Activated T-helper 17 cell treated with anti-CD3 and anti-CD28 coated beads, Interleukin-2, amount 50 U/mL, for 72 hours (primary cell): ENCODE measurements at places on chromosomes 11 and 22.

DNA sequence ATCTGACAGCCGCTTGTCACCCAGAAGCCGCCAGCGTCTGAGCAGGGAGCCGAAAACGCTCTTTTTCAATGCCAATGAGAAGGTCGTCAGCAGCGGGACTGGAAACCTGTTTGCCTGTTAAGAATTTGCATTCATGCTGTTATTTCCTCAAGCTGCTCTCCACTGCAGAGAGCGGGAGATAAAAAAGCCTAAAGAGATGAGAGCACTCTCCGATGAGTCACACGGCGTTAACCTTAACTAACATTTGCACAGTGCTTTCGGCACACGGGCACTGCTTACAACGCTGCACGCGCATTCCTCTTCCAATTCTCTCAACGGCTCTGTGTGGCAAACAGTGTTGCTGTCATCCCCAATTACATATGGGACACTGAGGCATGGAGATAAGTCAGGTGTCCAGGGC, 40.0 kb upstream of the RTL6 start:
- peaks cover 39% of the 10 kb centered on the region for H3K27me3 ChIP-seq
- peaks cover 6% of the 10 kb centered on the region for H3K4me1 ChIP-seq
- no peak overlapping the region for H3K27ac ChIP-seq
- H3K4me3 ChIP-seq, result no peak overlapping the region

DNA sequence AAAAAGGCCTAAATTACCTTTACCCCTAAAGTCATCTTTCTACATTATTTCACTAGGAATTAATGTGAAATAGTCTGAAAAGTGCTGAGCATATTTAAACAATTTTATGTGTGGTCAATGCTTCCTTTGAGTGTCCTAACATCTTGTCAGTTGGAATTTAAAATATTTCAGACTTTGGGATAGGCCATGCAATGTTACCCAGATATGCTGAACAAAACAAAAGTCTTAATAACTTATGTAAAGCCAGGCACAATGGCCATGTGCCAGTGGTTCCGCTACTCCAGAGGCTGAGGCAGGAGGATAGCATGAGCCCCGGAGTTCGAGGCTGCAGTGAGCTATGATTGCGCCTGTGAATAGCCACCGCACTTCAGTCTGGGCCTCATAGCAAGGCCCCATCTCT, 137.4 kb downstream of the CADM1 start:
- no peak overlapping the region for H3K4me3 ChIP-seq
- ATAC-seq, result no peak
- H3K4me1 ChIP-seq, result no peaks in the 10 kb centered on the region
- H3K27me3 ChIP-seq, result peaks cover 4% of the 10 kb centered on the region
- no peak overlapping the region for H3K27ac ChIP-seq

DNA sequence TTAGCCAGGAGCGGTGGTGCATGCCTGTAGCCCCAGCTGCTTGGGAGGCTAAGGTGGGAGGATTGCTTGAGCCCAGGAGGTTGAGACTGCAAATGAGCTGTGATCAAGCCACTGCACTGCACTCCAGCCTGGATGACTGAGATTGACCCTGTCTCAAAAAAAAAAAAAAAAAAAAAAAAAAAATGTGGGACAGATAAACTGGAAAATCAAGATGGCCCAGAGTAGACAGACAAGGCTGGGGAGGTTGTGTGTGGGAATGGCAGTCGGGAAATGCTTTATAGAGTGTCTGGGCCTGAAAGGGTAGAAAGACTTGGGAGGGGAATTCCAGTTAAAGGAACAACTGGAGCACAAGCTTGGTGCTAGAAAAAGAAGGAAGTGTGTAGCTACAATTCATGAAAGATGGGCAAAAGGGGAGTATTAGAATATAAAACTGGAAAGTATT, 18.2 kb upstream of the WDR74 start:
- ATAC-seq, result no peak
- peaks cover 50% of the 10 kb centered on the region for H3K36me3 ChIP-seq
- peak overlapping the region; percentile 98 for H3K4me3 ChIP-seq
- no peaks in the 10 kb centered on the region for H3K27me3 ChIP-seq

GRCh38 chr11:15645201-15645600, 530.5 kb downstream of the INSC start:
- no peak overlapping the region for H3K27ac ChIP-seq
- H3K36me3 ChIP-seq, result no peaks in the 10 kb centered on the region
- H3K4me1 ChIP-seq, result no peaks in the 10 kb centered on the region
- ATAC-seq, result no peak
- H3K4me3 ChIP-seq, result no peak overlapping the region
- H3K27me3 ChIP-seq, result peaks cover 11% of the 10 kb centered on the region

DNA sequence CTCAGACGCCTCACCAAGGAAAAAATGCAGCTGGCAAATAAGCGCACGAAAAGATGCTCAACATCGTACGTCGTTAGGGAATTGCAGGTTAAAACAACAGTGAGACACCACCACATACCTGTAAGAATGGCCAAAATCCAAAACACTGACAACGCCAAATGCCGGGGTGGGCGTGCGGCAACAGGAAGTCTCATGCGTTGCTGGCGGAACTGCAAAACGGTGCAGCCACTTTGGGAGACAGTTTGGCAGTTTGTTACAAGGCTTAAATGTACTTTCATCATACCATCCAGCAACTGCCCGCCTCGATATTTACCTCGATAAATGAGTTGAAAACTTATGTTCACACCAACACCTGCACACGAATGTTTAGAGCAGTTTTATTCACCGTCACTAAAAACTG, 7.5 kb upstream of the CTSD start:
- no peaks in the 10 kb centered on the region for H3K36me3 ChIP-seq
- ATAC-seq, result no peak
- no peak overlapping the region for H3K27ac ChIP-seq
- no peak overlapping the region for H3K4me3 ChIP-seq

DNA sequence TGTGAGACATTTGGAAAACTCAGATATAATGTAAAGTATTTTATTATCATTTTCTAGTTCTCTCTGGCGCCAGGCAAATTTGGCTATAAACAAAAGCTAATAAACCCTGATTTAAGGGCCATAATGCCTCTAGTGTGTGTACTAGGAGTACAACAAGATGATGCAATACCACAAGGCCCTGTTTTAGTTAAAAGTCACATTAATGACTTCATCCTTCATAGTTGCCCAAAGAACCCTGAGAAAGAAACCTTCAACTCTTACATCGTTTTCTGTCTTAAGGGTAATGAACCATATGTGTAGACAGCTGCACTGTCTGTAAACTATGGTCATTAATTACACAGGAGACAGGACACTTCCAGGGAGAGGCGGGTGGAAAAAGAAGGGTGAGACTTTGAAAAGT, 538.4 kb downstream of the FAM181B start:
- H3K4me1 ChIP-seq, result no peaks in the 10 kb centered on the region
- H3K27ac ChIP-seq, result no peak overlapping the region
- no peak overlapping the region for H3K4me3 ChIP-seq

GRCh38 chr22:17631076-17631565, 2.6 kb upstream of the ATP6V1E1 start:
- H3K4me1 ChIP-seq, result no peaks in the 10 kb centered on the region
- ATAC-seq, result no peak
- no peak overlapping the region for H3K27ac ChIP-seq
- no peak overlapping the region for H3K4me3 ChIP-seq
- H3K36me3 ChIP-seq, result peaks cover 12% of the 10 kb centered on the region

DNA sequence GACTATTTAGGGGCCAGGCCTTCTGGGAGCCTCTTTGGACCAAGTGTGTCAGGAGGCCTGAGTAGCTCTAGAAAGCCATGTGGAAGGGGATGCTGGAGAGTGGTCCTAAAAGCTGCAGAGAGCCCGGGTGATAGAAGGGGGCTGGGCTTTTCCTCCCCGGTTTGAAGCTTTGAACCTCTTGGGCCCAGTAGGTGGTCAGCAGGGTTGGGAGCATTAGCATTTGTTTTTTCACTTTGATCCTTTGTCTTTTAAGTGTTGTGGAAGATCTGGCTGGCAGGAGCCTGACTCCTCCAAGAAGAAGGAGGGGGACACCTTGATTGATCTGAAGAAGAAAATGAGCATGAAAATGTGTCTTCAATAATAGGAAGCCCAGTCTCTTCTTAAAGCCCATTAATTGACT, 596.6 kb downstream of the INSC start:
- no peak overlapping the region for H3K27ac ChIP-seq
- peaks cover 5% of the 10 kb centered on the region for H3K27me3 ChIP-seq
- H3K4me1 ChIP-seq, result no peaks in the 10 kb centered on the region
- no peaks in the 10 kb centered on the region for H3K36me3 ChIP-seq
- no peak overlapping the region for H3K4me3 ChIP-seq
- no peak for ATAC-seq

GRCh38 chr11:99015634-99016454, 4.9 kb upstream of the CNTN5 start:
- ATAC-seq, result no peak
- H3K27me3 ChIP-seq, result peaks cover 23% of the 10 kb centered on the region
- H3K4me1 ChIP-seq, result no peaks in the 10 kb centered on the region
- no peak overlapping the region for H3K27ac ChIP-seq

GRCh38 chr11:60942970-60943565, 8.9 kb downstream of the SLC15A3 start:
- H3K27me3 ChIP-seq, result peaks cover 3% of the 10 kb centered on the region
- H3K27ac ChIP-seq, result no peak overlapping the region
- H3K4me1 ChIP-seq, result peaks cover 5% of the 10 kb centered on the region
- ATAC-seq, result no peak
- no peaks in the 10 kb centered on the region for H3K36me3 ChIP-seq

DNA sequence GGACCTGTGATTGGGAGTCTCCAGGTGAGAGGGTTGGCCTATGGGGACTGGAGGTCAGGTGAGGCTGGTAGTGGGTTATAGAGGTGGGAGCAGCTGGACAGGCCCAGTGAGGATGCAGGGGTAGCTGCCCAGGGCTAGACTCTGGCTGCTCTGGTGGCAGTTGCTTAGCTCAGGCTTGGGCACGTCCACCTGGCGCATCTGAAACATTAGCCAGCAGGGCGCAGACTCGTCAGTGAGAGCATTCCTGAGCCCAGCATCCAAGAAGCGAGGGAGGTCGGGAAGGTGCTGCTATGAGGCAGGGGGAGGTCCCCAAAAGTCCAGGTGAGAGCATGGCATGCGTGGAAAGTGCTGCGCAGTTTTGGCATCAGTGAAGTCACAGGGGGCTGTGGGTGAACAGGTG, 3.5 kb upstream of the GGT1 start:
- no peaks in the 10 kb centered on the region for H3K27me3 ChIP-seq
- no peaks in the 10 kb centered on the region for H3K36me3 ChIP-seq
- no peak overlapping the region for H3K4me3 ChIP-seq

GRCh38 chr22:46710806-46711205, 27.2 kb downstream of the CERK start:
- no peaks in the 10 kb centered on the region for H3K27me3 ChIP-seq
- ATAC-seq, result peak; percentile 80
- H3K4me3 ChIP-seq, result peak overlapping the region; percentile 40
- H3K36me3 ChIP-seq, result peaks cover 100% of the 10 kb centered on the region
- peaks cover 15% of the 10 kb centered on the region for H3K4me1 ChIP-seq

DNA sequence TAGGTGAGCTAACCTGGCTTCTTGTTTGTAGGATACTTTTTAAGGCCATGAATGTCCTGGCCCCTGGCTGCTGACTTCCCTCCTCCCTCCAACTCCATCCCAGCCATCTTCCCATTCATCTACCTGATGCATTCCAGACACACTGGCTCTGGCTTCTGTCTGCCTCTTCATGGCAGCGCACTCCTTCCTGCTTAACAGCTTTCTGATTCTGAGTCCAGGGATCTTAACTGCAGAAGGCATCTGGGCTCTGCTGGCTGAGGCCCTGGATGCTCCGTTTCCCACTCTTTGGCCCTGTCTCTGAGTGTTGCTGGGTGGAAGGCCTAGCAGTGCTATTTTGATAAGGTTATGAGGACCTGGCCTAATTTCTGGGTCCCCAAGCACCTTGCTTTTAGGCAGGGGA, 1.8 kb upstream of the THY1 start:
- peaks cover 33% of the 10 kb centered on the region for H3K27me3 ChIP-seq
- H3K4me1 ChIP-seq, result peaks cover 12% of the 10 kb centered on the region
- no peak for ATAC-seq
- no peak overlapping the region for H3K27ac ChIP-seq

GRCh38 chr11:1558775-1559110, 13.3 kb downstream of the DUSP8 start:
- no peak overlapping the region for H3K4me3 ChIP-seq
- ATAC-seq, result no peak
- no peak overlapping the region for H3K27ac ChIP-seq
- no peaks in the 10 kb centered on the region for H3K36me3 ChIP-seq
- no peaks in the 10 kb centered on the region for H3K4me1 ChIP-seq

DNA sequence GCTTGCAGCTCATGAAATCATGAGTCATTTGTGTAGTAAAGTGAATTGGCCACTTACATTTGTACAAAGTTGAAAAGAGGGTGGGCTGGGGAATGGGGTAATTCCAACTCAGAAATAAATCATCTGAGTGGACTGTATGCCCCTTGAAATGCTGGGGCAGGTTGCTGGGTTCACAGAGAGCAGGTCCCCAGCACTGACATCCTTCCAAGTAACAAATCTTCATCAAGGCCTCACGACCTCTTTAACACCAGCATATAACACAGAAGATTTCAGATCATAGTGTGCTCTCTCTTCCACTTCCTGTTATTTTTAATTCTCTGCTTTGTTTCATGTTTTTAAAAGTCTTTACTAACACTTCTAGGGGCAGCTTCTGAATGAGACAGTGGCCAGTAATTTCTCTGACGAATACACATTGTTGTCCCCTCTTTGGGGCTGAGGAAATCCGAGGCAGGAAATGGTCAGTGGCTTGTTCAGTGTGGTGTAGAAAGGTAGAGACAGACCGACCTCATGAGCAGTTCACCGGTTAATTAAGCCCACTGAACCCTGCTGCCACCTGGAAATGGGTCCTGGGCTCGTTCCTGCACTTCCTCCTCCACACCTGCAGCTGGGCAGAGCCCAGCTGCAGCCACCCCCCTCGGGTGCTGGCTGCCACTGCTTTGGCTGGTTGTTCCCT, 127.7 kb downstream of the MAML2 start:
- ATAC-seq, result peak; percentile 57
- peak overlapping the region; percentile 90 for H3K27ac ChIP-seq
- H3K4me3 ChIP-seq, result peak overlapping the region; percentile 81
- peaks cover 46% of the 10 kb centered on the region for H3K4me1 ChIP-seq

- no peaks in the 10 kb centered on the region for H3K36me3 ChIP-seq
- no peak overlapping the region for H3K4me3 ChIP-seq
- H3K4me1 ChIP-seq, result no peaks in the 10 kb centered on the region
- H3K27ac ChIP-seq, result no peak overlapping the region
These were observed 336.0 kb downstream of the CADM1 start for GRCh38 chr11:115168229-115168671.

- ATAC-seq, result no peak
- H3K4me3 ChIP-seq, result no peak overlapping the region
- no peaks in the 10 kb centered on the region for H3K27me3 ChIP-seq
- H3K4me1 ChIP-seq, result no peaks in the 10 kb centered on the region
- no peak overlapping the region for H3K27ac ChIP-seq
These were observed 25.4 kb downstream of the INSC start for GRCh38 chr11:15139958-15140659.

GRCh38 chr22:44671742-44672141, 30.3 kb upstream of the PRR5 start:
- peak; percentile 57 for ATAC-seq
- H3K36me3 ChIP-seq, result no peaks in the 10 kb centered on the region
- H3K4me1 ChIP-seq, result peaks cover 13% of the 10 kb centered on the region
